ENCODE measurements at places on chromosomes 7 and 10.

DNA sequence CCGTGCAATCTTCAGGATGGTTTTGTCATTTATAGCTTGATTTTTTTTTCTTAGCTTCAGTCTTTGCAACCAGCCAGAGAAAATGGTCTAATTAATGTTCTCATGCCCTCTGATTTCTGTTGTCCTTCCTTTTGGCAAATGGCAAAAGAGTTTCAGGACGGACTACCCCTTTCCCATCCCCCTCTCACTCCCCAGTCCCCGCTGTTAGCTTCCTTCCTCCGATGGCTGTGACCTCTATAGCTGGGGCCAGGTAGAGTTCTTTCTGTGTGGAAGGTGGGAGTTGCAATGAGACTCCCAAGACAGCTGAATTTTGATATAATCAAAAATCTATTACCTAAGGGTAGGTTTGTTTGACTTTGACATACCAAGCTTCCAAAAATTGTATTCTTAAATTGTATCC lies 362.0 kb downstream of the PAXIP1 start:
- DNase-seq, result no peak

- DNase-seq, result no peak
Measured at GRCh38 chr10:129390726-129391125, 76.3 kb upstream of the MGMT start.

DNA sequence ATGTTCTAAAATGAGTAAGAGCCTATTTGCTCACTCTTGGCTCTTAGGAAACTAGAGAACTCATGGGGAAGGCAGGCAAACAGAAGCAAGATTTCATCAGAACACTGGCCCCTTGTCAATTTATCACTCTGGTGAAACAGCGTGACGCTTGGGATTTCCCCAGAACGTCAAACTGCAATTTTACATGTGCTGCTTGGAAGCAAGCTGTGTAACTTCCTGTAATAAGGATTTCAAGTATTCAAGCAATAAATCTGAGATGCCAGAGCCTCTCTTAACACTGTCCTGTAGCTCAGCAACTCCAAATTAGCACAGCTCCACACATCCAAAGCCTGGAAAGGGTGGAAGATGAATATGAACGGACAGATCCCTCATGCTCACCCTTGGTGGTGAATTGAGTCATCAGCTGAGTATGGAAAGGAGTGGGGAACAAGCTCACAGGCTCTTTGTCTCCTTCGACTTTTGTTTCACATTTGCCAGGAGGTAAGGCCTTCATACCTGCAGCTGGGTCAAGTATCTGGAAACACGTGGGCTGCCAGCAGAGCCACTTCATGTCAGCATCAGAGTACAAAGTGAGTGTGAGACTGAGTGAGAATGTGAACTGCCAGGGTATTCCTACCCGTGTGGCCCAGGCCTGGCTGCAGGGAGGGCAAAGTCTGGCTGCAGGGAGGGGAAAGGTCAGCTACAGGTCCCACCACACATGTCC lies 140.4 kb upstream of the NAMPT start:
- peak; percentile 40 for DNase-seq

GRCh38 chr10:28283251-28283650 lies 19.6 kb downstream of the MPP7 start:
- no peak for DNase-seq

- no peak for DNase-seq
Measured at GRCh38 chr7:132078891-132079735, 497.2 kb downstream of the PLXNA4 start.

DNA sequence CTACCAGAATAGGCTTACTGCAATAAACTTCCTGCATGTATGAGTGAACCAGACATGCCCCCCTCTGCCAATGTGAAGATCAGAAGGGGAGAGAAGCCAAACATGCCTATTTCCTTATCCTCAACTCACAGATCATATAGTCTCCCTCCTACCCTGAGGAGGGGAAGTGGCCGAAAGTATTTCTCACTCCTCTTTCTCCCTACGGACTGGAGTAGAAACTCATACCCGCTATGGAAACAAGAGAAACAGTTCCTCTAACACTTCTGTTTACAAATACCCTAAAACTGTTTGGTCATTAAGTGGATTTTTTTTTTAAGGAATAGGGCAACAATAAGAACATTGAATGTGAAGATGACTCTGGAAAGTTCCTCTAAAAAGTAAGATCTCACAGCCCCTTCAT lies 31.4 kb downstream of the CCNJ start:
- no peak for DNase-seq

- DNase-seq, result no peak
Measured at GRCh38 chr7:17968791-17969715, 28.8 kb upstream of the SNX13 start.

DNA sequence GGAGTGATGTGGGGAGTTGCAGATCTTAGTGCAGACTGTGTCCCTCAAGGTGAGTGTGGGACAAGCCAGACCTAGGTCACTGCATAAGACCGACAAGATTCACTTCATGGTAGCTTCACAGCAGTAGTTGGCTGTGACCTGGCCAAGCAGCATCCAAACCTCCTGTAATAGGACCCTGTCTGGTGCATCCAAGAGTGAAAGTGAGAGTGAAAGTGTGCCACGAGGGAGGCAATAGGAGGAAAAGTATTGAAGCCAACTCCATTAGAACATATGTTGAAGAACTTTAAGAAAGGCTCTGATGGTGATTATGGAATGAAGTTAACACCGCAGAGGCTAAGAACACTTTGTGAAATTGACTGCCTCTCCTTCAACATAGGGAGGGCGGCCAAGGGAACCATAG lies 7.8 kb upstream of the ZNF33B start:
- DNase-seq, result no peak

DNA sequence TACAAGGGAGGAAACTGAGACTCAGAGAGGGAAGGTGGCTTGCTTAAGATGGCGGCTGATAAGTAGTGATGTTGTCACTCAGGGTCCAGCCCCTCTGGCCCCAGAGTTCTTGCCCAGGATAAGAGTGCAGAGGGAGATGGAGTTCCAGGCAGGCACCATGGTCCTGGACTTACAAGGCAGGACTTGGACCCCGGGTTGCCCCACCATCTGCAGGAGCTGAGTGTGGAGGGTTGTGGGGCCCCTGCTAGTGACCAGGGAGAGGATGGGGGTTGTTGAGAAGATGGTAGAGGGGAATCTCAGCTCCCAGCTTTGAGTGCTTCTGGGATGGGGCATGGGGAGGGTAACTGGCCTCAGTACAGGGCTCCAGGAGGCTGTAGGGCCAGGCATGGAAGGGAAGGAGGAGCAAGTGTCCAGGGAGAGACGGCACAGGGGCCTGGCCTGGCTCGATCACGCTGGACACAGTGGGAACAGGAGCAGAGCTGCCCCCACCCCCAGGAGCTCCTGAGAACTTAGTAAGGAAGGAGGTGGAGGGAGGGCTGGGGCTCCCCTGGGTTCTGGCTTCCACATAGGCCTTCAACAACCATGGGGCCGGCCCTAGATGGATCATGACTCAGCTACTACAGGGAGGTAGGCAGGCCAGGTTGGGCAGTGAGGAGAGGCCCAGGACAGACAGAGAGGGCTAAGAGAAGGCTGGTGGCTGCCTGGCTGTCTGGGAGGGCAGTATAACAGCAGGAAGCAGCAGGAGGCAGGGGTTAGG lies 28.2 kb downstream of the PPIF start:
- DNase-seq, result no peak

GRCh38 chr10:104735036-104735756 lies 94.1 kb downstream of the SORCS3 start:
- no peak for DNase-seq

GRCh38 chr7:27182861-27183681 lies 2.0 kb downstream of the HOXA11 start:
- no peak for DNase-seq

DNA sequence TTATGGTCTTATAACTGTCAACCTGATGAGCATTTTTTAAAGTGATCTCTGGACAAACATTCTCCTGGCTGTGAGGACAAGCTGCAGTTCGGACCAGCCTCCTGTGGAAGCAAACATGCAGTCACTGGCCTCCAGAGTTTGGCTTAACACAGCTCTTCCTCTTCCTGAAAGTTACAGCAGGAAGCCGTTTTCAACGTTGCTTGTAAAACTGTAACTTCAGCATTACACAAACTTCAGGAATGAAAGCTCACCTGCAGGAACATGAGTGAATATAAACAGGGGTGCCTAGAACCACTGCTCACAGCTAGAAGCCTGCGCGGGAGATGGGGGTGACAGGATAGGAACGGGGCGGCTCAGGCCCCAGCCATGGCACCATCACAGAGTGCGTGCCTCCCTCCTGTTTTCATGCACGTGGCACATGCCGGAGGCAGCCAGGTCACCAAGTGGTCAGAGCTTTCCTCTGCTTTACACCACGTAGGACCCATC lies 292.9 kb upstream of the PITRM1 start:
- DNase-seq, result no peak

- no peak for DNase-seq
Measured at GRCh38 chr7:158772916-158773315, 56.4 kb downstream of the ESYT2 start.

GRCh38 chr10:85612833-85613232 lies 753.8 kb downstream of the GRID1 start:
- no peak for DNase-seq

- DNase-seq, result no peak
Measured at GRCh38 chr10:28355376-28355775, 52.5 kb upstream of the MPP7 start.

GRCh38 chr10:95297402-95297801 lies 6.6 kb upstream of the PDLIM1 start:
- peak; percentile 35 for DNase-seq

GRCh38 chr7:18320971-18321567 lies 174.5 kb upstream of the HDAC9 start:
- peak; percentile 1 for DNase-seq

- DNase-seq, result no peak
Measured at GRCh38 chr10:130335336-130335735, 199.1 kb downstream of the GLRX3 start.

DNA sequence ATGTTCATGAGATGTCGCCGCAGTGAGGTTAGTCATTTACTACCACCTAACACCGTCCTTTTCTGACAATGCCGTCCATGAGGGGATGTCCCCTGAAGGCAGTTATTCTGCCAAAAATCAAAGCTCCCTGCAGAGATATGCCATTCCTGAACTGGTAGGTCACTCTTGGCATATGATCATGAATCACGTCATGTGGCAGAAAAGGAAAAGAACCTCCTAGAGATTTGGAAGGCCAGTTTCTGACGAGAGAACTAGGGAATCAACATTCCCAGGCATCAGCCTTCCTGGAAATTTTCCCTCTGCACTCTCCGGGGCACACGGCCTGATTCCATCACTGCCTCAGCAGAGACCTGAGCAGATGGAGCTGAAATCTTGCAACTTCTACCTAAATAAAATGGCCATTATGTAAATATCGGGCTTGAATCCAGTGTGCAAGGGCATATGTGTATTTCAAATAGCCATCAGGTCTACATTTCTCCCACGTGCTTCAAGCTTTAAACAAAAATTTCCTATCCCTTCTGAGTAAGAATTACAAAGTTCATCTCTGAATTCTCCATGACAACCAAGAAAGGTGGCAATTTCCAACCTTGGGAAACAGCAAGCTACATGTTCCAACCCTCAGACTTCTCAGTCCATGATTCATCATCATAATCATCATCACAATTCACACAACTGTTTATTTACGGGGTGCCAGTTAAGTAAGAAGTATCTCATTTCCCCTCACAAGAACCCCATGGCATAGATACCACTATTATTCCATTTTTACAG lies 46.5 kb downstream of the AMPH start:
- no peak for DNase-seq

- no peak for DNase-seq
Measured at GRCh38 chr7:70704831-70705346, 427.1 kb upstream of the GALNT17 start.

GRCh38 chr7:85734823-85735222 lies 548.0 kb upstream of the SEMA3D start:
- no peak for DNase-seq

DNA sequence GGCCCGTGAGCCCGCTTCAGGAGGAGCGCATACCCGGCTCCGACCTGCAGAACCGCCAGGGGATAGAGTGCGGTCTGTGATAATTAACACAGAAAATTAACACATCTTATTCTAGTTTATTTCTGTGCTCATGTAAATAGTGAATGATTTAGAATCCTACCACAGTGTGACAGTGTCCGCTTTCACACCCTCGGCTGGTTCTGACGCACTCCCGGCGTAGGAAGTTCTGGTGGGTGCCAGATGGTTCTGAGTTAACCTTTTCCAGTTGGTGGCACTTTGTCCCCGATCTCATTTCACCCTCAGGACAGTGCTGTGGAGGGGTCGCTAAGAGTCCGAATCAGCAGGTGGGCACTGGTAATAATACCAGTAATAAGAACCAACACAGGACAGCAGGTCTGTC lies 28.3 kb upstream of the FXYD4 start:
- no peak for DNase-seq

GRCh38 chr10:120039046-120039445 lies 146.5 kb downstream of the SEC23IP start:
- DNase-seq, result no peak

- no peak for DNase-seq
Measured at GRCh38 chr7:149527414-149527813, 29.8 kb upstream of the ZNF746 start.

- DNase-seq, result no peak
Measured at GRCh38 chr10:97468162-97468561, 22.2 kb downstream of the ZDHHC16 start.

- no peak for DNase-seq
Measured at GRCh38 chr7:157499121-157499834, 162.5 kb downstream of the DNAJB6 start.

- peak; percentile 50 for DNase-seq
Measured at GRCh38 chr10:13074563-13075451, 25.2 kb upstream of the OPTN start.

DNA sequence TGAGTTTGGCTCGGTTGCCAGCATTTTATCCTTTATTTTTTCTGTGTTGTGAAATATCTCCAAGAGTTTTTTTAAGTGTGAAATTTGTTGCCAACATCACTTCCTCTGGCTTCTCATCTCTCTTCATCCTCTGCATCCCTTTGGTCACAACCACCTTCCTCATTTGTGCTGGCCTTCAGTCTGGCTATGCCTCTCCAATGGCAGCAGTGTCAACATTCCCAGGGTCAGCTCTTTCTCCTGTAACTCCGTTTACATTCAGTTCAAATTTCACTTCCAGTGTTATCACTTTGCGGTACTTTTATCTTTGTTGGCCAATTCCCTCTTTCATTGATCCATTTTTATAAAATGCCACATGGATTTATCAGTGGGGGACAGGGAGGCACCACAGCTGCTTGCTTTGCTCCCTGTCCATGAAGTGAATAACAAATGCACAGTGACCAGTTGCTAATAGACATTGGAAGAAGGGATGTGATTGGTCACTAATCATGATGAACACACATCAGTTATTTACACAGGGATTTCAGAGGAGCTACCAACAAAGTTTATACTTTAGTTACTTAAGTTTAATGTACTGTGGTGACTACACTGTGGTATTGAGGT lies 311.4 kb upstream of the LRGUK start:
- DNase-seq, result no peak

All from GM19239 (cell line).